Stimulated activated CD4-positive, alpha-beta T cell treated with anti-CD3 and anti-CD28 coated beads, Interleukin-1b, Interleukin-23, amount 100 ng/mL, for 24 hours (primary cell): ENCODE measurements at places on chromosomes 2 and 18.

- no peak for DNase-seq
Observed at GRCh38 chr2:190634381-190634780, 14.5 kb upstream of the NAB1 start.

- DNase-seq: no peak
Observed at GRCh38 chr2:189580241-189580651, 340 bp downstream of the SLC40A1 start.

DNA sequence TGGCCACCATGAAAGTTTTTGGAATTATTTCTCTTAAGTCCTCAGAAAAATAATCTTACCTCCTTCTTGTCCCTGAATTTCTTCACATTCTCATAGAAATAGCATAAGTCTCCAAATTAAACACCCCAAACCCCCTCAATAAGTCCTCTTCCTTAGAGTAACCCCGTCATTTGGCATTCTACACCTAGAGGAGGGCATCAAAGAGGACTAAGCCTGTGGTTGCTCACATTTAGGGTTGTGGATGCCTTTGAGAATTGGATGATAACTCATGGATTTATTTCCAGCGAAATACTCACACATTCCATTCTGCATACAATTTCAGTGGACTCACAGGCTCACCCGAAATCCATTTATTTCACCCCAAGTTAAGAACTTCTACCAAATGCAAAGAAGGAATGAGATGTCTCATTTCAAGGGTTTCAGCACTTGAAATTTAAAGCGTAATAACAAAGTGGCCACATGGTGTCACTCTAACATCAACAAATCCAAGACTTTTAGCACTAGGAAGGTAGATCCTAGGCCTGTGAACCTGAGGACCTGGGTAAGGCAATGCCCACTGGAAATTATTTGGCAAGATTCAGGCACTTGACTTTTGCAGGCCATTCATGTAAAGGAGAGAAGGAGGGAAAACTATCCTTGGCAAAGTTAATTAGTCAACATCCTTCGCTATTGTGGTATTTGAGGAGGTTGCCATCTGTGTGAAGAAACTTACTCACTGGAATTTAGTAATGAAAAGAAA is 24.6 kb downstream of the DYTN start:
- peak; percentile 25 for DNase-seq

DNA sequence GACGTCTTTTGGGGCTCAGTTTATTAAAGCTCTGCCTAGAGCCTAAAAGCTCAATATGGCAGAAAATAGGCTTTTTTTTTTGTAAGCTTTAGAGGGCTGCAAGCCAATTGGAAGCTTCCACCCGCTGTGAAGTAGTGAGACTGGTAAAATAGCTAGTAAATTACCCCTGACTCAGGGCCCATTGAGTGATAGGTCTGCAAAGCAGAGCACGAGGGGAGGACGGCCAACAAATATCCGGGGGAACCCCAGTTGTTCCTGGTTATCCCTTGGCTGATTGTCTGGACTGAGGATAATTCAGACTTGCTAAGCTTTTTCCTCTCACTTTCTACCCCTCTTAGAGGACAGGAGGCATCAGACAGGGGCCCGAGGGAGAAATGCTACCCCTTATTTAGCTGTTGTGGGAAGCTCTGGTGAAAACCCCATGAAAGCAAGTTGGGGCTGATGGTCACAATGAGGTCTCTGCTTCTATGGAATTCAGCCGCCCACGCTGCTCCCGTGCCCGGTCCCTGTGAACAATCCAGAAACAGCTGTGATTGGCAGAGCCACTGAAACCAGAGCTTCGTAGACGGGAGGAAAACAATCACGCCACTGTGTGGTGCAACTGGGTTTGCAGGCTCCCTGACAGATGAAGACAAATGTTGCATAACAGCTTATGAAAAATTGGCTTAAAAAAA is 141.9 kb upstream of the LGALSL start:
- DNase-seq: no peak

- DNase-seq: no peak
Observed at GRCh38 chr2:187509667-187510417, 44.4 kb downstream of the TFPI start.
